ENCODE measurements at places on chromosomes 7 and 10.

DNA sequence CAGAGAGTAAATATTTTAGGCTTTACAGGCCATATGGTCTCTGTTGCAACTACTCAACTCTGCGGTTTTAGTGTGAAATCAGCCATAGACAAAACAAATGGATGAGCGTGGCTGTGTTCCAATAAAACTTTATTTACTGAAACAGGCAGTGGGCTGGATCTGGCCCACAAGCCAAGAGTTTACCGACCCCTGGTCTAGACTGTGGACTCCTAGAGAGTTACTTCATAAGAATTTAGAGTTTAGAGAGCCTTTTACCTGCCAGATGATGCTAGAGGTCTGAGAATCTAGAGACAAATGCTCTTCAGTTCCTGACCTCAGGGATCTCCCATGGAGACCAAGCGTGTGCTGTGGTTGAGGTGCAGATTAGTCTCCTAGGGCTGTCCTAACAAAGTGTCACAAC, 174.8 kb downstream of the PTEN start:
- DNase-seq = no peak

- DNase-seq = no peak
Observed at GRCh38 chr10:125172694-125173093, 12.3 kb upstream of the CTBP2 start.

GRCh38 chr10:52455098-52455497, 141.0 kb downstream of the DKK1 start:
- DNase-seq = peak; percentile 3

GRCh38 chr10:63622097-63622496, 100.9 kb downstream of the REEP3 start:
- DNase-seq = no peak

GRCh38 chr7:47748041-47748440, 166.1 kb upstream of the TNS3 start:
- no peak for DNase-seq

DNA sequence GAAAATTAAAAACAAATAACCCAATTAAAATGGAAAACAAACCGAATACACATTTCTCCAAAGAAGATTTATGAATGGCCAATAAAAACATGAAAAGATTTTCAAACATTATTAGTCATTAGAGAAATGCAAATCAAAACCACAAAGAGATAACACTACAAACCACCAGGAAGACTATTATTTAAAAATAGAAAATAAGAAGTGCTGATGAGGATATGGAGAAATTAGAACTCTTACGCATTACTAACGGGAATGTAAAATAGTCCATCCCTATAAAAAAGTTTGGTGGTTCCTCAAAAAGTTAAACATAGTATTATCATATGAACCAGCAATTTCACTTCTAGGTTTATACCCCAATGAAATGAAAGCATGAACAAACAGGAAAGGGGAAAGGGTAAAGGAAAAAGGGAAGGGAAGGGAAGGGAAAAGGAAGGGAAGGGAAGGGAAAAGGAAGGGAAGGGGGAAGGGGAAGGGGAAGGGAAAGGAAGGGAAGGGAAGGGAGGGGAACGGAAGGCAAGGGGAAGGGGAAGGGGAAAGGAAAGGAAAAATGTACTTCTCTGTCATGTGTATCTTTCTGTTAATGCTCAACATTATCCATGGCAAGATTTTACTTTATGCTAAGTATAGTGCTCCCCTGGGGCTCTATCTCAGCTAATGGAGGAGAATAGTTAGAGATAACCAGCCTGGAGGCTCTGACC, 125.3 kb upstream of the RSU1 start:
- no peak for DNase-seq

Measured in SW480 (cell line).